Hypothalamus (tissue), 51 donors: ENCODE measurements at places on chromosomes 12 and 14.

GRCh38 chr14:100832311-100832960, 6.5 kb downstream of the MEG3 start:
- no peak for DNase-seq

GRCh38 chr12:47970843-47971242, 7.4 kb downstream of the TMEM106C start:
- DNase-seq = no peak

- no peak for DNase-seq
These were observed 295.9 kb downstream of the ITPR2 start for GRCh38 chr12:26537126-26537525.

DNA sequence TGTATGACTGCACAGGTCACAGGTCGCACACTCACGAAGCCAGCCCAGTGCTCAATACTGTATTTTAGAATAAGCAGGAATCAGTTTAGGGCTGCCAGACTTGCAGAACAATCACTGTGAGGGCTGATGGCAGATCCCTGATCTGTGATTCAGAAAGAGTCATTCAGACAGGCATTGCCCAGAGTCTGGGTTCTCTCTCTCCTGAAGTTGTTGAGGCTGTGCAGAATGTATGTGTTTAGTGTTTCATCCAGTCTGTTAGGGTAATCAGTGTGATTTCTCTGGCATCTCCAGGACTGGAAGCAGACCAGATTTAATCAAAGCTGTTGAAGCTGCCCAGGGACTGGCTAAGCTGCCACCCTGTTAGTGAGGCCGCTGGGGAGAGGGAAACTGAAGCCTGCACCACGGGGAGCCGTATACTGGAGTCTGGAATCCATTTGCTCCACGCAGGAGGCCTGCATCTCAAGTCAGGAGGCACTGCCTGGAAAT, 69.3 kb downstream of the ETV6 start:
- no peak for DNase-seq

DNA sequence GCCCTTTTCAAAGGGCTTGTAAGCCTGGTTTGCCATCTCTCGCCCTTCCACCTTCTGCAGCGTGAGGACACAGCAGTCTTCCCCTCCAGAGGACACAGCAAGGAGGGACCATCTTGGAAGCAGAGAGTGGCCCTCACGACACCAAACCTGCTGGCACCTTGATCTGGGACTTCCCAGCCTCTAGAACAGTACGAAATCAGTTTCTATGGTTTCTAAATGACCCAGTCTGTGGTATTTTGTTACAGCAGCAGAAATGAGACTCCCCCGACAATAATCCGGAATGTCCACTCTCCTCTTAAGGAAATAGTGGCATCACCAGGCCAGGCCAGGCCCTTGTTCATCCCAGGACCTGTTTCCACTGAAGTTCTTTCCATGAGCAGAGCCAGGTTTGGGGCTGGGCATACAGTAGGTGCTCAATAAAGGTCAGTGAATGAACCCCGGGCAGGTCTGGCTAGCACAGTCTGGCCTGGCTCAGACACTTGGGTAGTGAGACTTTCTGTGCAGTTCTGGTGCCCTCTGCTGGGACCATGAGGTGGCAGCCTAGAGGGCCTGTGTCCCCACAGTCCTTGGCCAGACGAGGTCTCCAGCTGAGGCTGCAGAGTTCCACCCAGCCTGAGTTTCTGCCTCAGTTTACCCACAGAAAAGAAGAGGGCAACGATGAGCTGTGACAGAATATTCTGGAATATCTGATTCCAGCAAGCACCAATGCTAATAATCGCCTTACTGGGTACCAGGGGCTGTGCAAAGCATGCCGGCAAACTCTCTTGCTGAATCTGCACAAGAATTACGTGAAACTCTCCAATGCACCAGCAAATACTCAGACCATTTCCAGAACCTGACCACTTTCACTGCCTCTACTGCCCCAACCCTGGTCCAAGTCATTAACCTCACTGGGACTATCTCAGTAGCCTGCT, 14.0 kb downstream of the ABCB9 start:
- DNase-seq = peak; percentile 50

GRCh38 chr14:89371585-89372511, 45.2 kb downstream of the FOXN3 start:
- DNase-seq = no peak

- DNase-seq = no peak
These were observed 60.1 kb downstream of the FOXN3 start for GRCh38 chr14:89356927-89357326.

DNA sequence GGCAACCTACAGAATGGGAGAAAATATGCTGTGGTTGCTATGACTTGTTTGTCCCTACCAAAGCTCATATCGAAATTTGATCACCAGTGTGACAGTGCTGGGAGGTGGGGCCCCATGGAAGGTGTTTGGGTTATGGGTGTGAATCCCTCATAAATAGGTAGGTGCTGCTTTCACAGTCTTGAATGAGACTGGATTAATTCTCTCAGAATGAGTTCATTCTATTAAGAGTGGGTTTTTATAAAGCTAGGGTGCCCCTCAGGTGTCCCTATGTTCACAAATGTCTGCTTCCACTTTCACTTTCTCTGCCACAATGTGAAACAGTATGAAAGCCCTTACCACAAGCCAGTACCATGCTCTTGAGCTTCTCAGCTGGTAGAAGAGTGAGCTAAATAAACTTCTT, 133.5 kb downstream of the CPNE8 start:
- no peak for DNase-seq

GRCh38 chr12:54407183-54407905, 11.7 kb downstream of the ITGA5 start:
- DNase-seq = no peak

GRCh38 chr12:84660139-84660538, 252.5 kb downstream of the SLC6A15 start:
- DNase-seq = no peak

DNA sequence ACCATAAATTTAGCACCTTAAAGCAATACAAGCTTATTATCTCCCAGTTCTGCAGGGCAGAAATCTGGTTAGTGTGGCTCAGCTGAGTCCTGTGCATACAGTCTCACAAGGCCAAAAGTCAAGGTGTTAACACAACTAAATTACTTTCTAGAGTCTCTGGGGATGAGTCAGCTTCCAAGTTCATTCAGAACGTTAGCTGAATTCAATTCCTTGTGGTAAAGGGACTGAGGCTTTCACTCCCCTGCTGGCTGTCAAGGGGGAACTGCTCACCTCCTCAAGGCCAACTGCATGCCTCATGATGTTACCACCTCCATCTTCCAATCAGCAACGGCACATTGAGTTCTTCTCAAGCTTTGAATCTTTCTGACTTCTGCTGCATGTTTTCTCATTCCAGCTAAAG, 27.6 kb downstream of the EML5 start:
- no peak for DNase-seq

- no peak for DNase-seq
These were observed 29.1 kb downstream of the PLEKHG3 start for GRCh38 chr14:64733321-64733720.

GRCh38 chr12:49706351-49707127, 666 bp downstream of the FMNL3 start:
- peak; percentile 32 for DNase-seq

DNA sequence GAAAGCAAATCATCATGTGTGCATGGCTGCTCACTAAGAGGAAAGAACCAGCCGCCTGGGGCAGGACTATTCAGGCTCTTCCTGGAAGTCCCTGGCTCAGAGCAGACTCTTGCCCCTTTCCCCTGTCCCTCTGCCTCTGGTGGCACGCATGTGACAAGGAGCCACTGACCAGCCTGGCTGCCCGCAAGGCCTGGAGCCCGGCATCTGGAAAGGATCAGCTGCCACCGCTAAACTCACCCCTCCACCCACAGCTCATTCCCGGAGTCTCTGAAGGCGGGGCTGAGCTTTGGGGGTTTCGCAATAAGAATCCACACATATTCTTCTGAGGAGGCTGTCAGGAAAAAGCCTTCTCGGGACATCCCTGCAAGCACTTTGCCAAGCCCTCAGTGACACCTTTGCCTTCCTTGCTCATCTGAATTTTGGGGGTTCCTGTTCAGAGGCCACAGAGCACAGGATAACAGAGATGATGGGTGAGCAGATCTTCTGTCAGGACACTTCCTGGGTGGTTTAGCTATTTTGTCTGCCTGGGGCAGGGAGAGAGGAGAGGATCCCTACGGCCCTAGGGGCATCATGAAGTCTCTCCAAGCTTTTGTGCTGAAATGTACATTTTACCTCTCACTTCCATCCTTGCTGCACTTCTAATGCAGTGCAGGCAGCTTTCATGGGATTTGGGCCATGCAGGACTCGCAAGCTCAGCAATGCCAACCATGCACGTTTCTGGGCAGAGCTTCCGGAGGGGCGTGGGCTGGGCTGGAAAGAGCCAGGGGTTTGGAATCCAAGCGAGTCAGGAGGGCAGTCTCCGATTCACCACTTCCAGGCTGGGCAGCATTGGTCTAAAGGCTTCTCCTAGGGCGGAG, 124.8 kb upstream of the MAP1LC3B2 start:
- peak; percentile 16 for DNase-seq

GRCh38 chr12:30970559-30971197, 44.1 kb downstream of the TSPAN11 start:
- no peak for DNase-seq

- no peak for DNase-seq
These were observed 48.4 kb downstream of the ETV6 start for GRCh38 chr12:11697670-11698387.

GRCh38 chr12:70798016-70798783, 122.3 kb downstream of the PTPRR start:
- DNase-seq = no peak

DNA sequence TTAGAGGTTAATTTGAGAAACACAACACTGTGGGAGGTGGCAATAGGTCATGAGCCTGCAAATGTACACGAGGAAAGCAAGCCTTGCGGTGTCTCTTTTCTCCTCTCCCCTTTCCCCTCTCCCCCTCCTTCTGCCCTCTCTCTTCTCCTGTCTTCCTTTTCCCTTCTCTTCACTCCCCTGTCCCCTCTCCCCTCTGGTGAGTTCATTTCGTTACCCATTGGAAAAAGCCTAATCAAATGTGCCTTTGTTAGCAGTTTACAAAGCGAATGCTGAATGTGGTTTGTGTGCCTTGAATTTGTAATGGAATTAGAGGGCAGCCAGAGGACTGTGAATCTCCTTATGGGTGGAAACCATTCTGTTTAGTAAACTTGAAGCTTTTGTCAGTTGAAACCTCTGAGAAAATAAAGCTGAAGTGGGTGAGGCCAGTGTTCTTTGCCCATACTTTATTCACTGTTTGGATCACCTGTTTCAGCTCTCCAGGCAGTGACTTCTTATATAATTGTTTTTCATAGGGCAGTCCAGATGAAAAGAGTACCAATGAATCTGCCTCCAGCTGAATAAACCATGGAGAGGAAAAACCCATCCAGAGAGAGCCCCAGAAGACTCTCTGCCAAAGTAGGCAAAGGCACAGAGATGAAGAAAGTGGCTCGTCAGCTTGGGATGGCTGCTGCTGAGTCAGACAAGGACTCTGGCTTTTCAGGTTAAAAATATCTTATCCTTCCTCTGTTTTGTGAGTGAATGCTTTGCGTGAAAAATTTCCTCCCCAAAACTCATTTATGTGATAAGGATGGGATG, 7.3 kb downstream of the CIPC start:
- DNase-seq = no peak

DNA sequence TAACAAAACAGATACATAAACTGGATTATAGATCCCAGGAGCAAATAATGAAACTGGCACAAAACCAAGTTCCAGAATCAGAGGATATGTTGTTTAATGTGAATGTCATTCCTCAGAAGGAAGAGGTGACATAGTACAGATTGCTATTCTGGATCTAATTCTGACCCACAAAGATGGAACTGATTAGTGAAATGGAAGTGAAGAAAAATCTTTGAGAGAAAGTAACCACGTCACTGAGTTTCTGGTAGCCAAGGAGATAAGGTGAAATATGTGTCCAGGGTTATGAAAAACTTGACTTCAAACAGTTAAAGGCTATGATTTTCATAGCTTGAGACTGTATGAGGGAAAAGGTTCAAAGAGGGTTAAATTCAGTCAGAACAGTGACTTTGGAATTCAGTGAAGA, 8.3 kb downstream of the OR10AD1 start:
- DNase-seq = no peak

DNA sequence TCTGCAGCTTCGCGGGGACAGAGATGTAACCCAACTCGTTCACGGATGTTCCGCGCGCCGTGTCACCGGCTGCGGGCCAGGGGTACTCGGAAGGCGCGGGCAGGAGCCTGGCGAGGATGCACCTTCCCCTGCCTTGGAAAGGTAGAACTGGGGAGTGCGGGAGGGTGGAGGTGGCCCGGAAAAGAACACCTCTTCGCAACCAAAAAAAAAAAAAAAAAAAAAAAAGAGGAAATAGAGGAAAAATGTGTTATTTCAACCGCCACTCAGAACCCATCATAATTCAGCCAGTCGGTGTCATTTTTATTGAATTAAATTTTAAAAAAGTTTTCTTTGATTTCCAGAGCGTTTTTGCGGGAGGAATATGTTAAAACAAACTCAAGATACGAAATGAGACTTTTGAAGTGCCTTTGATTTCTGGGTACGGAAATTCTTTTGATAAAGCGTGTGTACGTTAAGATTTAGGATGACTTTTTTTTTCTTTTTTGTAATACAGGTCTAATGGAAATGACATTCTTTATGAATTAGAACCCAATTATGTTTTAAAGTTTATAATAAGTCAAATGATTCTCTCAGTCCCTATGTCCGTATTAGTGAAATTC, 8.9 kb downstream of the CDKN1B start:
- DNase-seq = no peak

GRCh38 chr14:73745571-73746519, 31.7 kb upstream of the PNMA1 start:
- DNase-seq = no peak

DNA sequence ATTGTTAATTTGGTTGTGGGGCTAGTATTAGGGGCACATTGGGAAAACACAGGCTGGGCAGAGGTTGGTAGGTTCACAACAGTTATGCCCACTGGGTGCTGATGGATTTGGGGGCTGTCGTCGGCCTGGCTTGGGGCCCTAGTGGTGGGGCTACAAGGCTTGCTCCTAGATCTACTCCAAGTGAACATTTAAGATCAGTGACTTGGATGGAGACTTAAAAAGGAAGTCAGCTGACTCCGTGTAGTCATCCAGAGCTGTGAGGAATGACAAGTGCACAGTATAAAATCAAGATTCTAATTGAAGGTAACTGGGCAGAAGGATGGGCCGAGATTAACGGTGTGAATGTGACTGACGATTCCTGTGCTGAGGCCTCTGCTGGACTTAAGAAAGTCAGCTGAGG, 12.8 kb upstream of the NR4A1 start:
- no peak for DNase-seq

GRCh38 chr12:89343127-89343526, 9.2 kb downstream of the DUSP6 start:
- DNase-seq = no peak

GRCh38 chr12:75784591-75784990, 247.0 kb downstream of the PHLDA1 start:
- peak; percentile 17 for DNase-seq

DNA sequence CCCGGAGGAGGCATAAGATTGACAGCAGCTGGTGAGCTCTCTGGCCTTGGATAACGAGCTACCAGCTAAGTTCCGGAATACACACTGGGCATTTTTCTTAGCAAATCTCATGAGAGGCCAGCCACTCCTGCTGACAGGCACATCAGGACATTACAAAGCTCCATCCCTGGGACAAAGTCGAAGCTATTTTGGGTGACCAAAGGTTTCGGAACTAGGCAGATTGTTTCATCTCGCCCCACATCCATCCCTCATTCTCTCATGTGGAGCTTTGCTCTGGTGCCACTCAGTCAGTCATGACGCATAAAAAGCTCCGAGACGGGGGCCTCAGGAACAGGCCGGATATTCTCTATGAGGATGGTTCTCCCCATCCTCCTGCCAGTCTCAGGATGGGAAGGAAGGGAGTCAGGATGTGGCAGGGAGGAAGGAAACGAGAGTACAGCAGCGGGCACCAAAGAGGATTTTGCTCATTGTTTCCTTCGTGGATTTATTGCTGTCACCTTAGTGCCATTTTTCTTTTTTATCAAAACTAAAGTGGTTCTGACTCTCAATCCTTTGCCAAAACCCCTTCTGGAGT, 253.1 kb upstream of the FKBP4 start:
- no peak for DNase-seq
